ENCODE measurements at places on chromosomes 11 and 22.

DNA sequence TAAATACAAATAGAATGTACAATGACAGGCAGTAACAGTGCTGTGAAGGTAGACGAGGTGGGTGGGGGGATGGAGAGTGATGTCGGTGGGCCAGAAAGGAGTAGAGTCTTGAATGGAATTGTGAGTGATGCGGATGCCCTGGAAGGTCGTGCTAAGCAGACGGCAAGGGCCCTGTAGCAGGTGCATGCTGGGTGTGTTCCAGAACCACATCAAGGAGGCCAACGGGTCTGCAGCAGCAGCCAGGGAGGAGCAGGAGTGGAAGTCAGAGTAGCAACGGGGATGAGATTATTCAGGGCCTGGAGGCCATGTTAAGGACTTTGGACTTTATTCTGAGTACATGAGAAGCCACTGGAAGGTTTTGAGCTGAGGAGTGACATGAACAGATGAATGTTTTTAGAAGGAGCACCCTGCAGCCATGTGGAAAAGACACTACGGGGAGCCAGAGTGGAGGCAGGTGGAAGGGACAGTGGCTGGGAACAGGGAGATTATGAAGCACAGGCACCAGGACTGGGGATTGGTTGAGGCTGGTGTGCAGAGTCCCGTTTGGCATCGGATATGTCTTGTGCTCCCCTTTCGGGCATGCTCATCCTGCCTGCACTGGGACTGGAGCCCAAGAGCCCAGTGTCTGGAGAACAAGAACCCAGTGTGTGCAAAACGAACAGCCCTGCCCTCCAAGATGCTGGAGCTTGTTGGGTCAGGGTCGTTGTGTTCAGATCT, 74.1 kb downstream of the COMMD9 start:
- no peak for DNase-seq

DNA sequence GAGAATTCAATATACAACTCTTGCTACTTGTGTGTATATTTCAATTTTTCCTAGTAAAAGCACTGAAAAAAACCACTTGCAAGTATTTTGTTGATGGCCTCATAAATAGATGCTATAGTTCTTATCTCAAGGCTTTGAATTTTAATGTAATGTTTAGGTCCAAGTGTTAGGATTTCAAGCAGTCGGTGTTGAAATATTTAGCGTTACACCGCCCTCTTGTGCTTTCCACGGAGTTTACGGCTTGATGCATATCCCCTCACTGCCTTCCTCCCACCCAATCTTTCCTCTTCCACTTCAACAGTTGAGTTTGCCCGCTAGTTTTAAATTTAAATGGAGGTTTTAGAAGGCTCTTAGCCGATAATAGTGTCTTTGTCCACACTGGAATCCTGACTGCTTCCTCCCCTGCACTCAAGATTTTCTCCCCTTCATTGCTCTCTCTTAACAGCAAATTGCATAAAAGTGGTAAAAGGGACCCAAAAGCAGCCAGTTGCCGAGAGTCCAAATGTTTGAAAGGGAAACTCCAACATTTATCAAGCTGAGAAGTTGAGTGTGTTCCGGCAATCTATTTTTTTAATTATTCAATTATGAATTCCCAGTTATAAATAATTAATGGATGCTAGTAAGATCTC, 25.9 kb upstream of the HTATIP2 start:
- no peak for DNase-seq

GRCh38 chr11:122069707-122070360, 46.2 kb downstream of the BLID start:
- DNase-seq = peak; percentile 40

DNA sequence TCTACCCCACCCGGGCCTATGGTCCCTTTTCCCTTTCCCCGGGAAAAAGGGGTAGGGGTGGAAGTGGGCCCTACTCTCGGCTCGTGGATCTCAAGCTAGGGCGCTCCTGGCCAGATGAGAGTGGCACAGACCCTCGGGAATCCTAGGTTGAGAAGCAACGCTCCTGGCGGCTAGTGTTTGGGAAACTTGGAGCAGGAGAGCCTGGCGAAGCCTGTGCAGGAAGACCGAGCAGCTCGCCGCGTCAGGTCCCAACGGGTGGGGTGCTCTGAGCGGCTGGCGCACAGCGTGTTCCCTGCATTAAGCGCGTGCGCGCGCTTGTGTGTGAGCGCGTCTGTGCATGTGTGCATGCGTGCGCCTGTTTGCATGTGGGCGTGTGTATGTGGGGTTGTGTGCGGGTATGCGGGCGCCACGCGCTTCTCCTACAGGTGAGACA, 7.1 kb upstream of the FLI1 start:
- peak; percentile 89 for DNase-seq

GRCh38 chr22:21760640-21761039, 25.0 kb upstream of the YPEL1 start:
- DNase-seq = no peak

GRCh38 chr11:119023741-119024140, 5.2 kb downstream of the TRAPPC4 start:
- DNase-seq = no peak

GRCh38 chr11:71929491-71929890, 645 bp downstream of the RNF121 start:
- DNase-seq = no peak

DNA sequence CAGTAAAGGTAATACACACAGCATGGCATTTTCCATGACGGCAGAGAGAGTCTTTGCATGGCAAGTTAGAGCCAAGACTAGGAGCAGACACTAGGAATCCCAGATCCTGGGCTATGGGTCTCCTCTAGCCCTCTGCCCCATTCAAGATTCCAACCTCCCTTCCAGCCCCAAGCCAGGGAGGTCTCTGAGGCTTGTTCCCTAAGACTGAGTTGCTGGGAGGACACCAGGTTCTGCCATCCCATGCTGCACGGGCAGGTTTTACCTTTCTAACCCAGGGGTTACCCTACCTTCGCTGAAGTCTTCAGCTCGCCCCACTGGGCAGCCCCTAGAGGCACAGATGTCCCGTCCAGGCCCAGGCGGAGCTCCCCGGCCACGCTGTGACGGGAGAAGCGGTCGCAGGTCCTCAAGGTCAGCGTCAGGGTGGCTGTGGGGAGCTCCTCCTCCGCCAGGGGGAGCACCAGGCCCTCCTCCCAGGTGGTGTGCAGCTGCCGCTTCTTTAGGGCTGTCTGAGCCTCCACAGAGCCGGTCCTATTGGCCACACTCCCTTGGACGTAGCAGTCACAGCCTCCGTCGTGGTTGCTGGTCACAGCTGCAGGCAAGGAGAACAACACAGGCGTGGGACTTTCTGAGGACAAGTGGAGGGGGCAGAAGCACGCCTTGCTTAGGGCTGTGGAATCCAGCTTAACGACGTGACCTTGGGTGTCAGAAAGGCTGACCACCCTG, 33.8 kb downstream of the SYT13 start:
- DNase-seq = peak; percentile 81

GRCh38 chr11:127117231-127117739, 116.7 kb upstream of the KIRREL3 start:
- DNase-seq = no peak

DNA sequence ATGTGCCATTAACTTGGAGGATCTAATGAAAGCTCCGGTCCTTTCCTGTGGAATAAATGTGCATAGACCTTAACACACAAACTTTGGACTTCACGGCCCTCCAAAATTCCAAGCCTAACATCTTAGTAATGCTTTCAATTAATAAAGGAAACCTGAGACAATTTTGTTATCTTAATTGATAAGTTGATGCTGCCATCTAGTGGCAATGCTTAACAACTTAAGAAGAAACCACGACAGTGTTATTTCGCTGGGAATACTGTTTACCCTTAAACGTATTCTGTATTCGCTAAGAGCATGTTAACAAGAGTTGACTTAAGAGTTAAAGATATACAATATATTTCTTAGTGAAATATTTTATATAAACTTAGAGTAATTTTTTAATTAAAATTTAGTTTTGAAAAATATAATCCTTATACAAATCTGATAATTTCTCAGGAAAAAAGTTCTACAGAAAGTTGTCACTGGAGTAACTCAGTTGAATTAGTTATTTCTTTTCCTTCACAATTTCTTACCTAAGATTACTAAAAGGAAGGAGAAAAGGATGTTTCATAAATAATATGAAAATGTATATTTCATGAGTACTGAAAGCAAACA, 35.0 kb upstream of the OR9G4 start:
- DNase-seq = no peak

DNA sequence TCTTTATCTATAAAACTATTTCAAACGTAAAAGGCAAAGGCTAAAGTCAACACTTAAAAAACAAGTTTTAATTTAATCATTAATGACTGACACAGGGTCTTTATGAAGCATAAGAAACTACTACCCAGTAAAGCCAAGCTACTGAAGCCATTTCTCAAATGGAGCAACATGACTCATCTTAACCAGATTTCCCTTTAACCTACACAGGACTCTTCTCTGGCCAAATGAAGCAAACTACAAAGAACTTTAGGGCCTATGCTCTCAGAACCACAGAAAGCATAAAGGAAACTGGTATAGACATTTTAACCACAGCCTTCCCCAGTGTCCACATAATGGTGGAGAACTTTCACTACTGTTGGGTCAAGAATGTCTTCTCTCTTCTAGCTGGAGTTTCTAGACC, 34.7 kb downstream of the ALG9 start:
- DNase-seq = no peak

DNA sequence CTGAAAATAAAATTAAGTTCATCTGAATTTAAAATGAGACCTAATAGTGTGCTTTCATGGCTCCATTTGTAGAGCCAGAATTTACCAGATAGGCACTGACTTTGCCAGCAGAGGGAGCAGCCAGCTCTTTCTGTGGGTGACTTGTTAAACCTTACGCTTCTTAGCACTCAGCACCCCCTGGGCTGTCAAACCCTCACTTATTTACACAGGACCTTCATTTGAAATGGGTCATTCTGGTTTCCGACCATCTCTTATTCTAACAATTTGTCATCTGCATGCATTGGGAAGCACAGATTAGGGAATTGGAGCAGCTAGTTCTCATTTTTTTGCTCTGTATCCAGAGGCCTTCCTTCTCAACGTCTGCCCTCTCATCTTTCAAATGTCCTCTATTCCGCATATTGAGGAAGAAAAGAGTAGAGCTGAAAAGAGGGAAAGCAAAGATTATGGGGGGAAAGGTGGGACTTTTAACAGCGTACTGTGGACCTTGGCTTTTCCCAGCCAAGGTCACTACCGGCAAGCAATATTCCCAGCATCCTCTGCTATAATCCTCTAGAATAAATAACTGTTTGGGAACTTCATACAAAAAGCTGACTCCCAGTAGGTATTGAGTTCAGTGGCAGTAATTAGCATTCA, 3.1 kb downstream of the ASRGL1 start:
- DNase-seq = no peak

DNA sequence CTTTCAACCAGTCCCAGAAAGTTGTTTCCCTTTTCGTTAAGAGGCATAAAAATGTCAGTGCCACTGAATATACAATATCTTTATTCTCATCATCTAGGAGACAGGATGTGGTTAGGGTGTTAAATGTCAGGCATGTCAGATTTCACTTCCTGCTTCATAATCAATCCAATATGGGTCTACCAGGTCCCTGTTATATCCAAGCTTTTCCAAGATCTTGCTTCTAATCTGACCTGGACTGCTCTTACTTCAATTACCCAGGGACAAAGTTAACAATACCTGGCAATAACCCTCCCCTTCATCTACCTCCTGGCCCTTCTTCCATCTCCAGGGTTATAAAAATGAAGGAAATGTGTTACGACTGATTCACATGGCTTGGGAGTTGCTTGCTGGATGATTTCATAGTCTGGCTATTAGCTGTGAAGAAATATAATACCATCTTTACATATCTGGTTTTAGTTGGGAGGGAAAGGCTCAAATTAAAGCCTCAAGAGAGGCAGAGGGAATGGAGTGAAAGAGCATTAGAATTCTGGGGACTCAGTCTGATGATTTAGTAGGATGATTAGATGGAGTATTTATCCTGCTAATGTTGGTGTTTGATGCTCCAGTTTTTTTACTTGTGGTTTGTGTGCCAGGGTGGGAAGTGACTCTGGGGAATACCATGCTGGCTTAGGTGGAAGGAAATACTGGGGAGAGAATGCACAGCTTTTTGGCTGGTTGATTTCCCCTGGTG, 534.3 kb downstream of the ETS1 start:
- no peak for DNase-seq

- peak; percentile 88 for DNase-seq
These were observed 4566.7 kb upstream of the OR11H1 start for GRCh38 chr22:10961043-10961860.

DNA sequence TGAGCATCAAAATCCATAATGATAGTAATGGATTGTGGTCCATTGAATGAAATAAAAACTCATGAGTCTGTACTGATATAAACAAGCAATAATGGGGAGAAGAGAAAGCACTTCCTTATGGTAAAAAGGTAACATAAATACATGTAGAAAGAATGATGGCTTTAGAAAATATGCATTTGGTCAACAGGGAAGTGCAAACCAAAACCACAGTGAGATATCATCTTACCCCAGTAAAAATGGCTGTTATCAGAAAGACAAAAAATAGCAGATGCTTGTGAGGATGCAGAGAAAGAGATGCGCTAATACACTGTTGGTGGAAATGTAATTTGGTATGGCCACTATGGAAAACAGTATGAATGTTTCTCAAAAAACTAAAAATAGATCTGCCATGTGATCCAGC, 6.9 kb upstream of the MMP20 start:
- no peak for DNase-seq

DNA sequence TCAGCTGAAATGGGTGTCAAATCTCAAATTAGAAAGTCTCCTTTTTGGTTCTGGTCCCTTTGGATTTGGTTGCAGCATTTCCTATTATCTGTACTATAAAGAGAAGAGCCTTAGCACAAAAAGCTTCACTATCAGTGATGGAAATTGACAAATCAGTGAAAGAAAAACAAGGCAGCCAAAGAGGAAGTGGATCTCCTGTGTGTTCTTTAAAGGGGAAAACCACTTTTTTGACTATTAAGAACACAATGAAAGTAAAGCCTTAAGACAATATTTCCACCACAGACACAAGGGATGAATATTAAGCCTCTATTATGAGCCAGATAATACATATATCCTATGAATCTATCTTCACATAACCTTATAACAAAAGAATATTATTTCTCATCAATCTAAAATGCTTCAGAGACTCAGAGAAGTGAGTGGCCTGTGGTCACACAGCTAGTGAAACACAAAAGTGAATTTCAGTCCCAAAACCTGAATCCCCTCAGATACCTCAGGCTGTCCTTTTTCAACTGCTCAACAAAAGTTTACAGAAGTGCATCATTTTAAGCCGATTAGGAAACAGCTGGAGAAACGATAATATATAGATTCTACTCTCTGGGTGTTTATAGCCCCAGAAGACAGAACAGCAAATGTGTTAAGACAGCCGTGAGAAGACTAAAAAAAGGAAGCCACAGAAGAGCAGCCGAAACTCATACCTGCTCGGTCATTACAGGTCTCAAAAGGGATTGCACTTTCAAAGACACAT, 24.4 kb upstream of the FSHB start:
- no peak for DNase-seq

GRCh38 chr11:110891411-110891810, 179.2 kb upstream of the ARHGAP20 start:
- no peak for DNase-seq

DNA sequence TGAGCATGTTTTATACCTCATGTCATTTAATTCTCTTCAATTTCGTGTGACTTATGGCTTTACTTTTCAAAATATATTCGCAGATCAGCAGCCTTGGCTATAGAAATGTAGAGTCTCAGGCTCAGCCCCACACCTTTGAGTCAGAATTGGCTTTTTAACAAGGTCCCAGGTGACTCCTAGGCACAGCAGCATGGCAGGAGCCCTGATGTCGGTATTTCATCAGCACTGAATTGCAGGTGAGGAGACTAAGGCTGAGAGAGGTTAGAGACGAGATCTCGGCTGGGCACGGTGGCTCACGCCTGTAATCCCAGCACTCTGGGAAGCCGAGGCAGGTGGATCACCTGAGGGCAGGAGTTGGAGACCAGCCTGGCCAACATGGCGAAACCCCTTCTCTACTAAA, 196.9 kb upstream of the SEZ6L start:
- no peak for DNase-seq

- no peak for DNase-seq
These were observed 106.5 kb downstream of the NAV2 start for GRCh38 chr11:19819148-19819547.

Data from upper lobe of left lung (tissue), 6 donors.